ENCODE measurements at places on chromosomes 16 and 17. TPM values are rescaled to one million over a fixed set of nuclear protein-coding genes. Genes with fewer than 3 reads are reported as not detected.

Gene KRT9
- total RNA-seq = not detected

DNA sequence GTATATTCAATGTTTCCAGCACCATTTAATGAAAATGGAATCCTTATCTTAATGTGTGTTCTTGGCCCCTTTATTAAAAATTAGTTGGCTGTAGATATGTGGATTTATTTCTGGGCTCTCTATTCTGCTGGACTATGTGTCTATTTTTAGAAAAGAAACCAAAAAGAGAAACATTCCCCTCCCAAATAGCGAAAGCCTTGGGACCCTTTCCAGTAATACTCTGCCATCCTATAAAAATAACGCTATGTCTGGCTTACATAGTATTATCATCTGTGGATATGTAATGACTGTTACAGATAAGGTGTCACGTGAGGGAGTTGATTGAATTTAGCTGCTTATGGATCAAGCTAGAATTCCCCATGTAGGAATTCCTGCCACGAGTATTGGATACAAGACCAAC, 279.3 kb upstream of the KIF2B start:
- peak; percentile 0 for DNase-seq

GRCh38 chr17:78993981-78994671, 14.4 kb upstream of the LGALS3BP start:
- no peak for DNase-seq

- no peak for DNase-seq
These were observed 5.0 kb downstream of the ACSF2 start for GRCh38 chr17:50430821-50431618.

- peak; percentile 66 for DNase-seq
These were observed 9.4 kb downstream of the KIAA0513 start for GRCh38 chr16:85037050-85037410.

- peak; percentile 95 for DNase-seq
These were observed 9.2 kb downstream of the SP2 start for GRCh38 chr17:47905221-47905733.

DNA sequence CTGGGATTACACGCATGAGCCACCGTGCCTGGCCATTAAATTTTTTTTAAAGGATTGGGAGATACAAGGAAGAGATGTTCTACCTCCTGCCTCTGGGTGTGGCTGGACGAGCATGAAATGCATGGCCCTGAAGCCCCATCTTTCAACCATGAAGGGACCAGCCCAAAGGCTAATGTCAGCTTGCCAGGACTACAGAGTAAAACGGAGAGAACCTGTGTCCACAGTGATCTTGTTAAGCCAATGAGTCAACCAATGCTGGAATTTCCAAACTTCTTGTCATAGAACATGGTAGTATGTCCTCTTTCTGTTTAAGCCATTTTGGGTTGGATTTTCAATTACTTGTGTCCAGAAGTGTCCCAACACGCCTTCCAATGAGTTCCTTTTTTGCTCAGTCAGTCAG, 71.3 kb downstream of the RTN4RL1 start:
- no peak for DNase-seq

GRCh38 chr17:70636517-70637133, 467.3 kb downstream of the KCNJ2 start:
- DNase-seq = peak; percentile 59

DNA sequence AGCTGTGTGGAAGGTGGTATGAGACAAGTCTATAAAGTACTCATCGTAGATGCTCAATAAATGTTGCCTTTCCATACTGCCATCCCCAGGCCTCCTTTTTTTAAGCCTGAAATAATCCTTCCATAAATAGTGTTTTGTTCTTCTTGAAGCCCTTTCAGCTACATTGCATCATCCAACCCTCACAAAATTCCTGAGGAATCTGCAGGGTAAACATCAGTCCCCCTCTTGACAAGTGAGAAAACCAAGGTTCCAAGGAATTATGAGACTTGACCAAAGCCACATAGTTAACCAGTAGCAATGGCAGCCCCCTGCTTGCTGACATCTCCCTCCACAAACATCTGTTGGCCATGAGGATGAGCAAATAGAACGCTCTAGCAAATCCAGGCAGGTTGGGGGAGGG, 89.7 kb upstream of the CCL1 start:
- peak; percentile 40 for DNase-seq

Gene CLEC10A
- not detected for total RNA-seq

DNA sequence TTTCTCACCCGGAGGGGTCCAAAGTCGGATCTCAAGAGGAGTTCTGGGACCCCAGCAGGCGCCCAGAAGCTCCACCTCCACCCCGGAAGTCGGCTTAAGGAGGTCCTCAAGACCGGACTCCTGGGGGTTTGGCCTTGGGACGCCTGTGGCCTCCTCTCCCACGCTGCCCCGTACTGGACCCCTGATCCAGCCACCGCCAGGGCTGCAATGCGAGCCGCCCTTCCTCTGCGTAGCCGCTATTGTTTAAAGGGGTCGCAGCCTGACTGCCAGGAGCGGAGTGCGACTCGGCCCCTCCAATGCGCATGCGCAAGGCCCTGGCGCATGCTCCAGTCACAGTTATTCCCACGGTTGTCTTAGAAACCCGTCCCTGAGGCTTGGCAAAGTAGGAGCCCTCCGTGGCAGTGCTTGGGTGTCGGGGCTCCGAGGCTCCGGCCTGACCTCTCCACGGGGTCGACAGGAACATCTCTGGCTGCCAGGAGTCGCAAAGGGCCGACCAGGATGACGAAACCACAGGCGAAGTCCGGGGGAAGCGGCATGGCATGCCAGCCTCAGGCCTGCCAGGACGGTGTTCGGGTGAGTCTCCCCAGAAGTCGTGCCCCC, 719.0 kb downstream of the KCNJ18 start:
- no peak for DNase-seq

GRCh38 chr16:2955779-2956578, 8.1 kb upstream of the KREMEN2 start:
- no peak for DNase-seq

DNA sequence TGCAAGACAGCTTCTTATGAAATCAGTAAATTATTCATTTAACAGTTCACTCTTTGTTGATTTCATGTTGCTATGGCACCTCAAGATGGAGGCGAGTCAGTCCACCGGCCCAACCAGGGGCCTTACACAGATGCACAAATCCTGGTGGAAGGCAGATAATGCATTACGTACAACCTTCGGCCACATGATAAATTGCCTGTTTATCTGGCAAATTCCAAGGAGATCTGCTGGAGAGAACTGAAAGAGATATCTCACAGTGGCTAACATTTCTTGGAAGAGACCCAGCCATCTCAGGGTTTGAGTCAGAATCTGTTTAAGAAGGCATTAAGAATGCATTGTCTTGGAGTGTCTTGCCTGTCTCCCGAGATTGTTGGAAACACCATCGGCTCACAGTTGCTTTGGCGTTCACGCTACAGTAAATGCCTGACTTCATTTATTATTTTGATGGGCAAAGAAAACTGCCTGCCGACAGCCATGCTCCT, 225.6 kb downstream of the MSI2 start:
- DNase-seq = peak; percentile 100

Gene MAZ
- 74.0 TPM for total RNA-seq

GRCh38 chr17:76893623-76894334, 25.6 kb downstream of the MGAT5B start:
- DNase-seq = no peak

DNA sequence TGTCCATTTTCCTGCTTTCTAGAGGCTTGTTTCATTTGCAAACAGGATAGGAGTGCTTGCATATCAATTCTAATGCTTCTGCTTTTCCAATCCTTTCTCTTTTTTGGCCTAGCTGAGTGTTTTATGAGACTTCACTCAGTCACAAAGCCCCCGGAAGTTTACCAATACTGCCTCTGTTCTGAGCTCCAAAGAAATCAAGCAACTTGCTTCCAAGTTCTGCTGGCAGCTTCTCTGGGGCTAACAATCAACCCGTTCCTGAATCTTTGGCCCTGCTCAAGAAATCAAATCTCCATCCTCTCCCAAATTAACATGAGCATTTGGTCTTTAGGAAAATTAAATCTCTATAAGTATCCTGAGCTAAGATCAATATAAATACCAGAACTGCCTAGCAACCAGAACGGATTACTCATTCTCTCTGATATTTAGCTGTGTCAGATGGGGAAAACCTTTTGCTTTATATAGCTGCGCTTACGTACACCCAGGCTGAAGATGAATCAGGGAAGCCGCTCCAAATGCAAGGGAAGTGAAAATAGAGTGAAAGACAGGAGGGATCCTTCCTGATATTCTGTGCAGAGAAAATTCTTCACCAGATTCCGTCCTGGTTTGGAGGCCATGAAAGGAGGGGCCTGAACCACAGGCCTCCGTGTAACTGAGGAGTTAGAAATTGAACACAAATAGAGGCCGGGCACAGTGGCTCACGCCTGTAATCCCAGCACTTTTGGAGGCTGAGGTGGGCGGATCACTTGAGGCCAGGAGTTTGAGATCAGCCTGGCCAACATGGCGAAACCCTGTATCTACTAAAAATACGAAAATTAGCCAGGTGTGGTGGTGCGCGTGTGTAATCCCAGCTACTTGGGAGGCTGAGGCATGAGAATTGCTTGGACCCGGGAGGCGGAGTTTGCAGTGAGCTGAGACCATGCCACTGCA, 23.3 kb upstream of the GRB2 start:
- peak; percentile 79 for DNase-seq
